ENCODE measurements at places on chromosomes 6 and 20. TPM values are rescaled to one million over a fixed set of nuclear protein-coding genes. Genes with fewer than 3 reads are reported as not detected.

The C2 gene
- 27.2 TPM for total RNA-seq

The GPSM3 gene
- 1.3 TPM for total RNA-seq

The EYS gene
- not detected for total RNA-seq

The CRIP3 gene
- total RNA-seq, result 0.26 TPM

The ERVFRD-1 gene
- total RNA-seq, result not detected

The FAM50B gene
- total RNA-seq, result 11.6 TPM

The SRF gene
- total RNA-seq, result 16.9 TPM

The HCRTR2 gene
- total RNA-seq, result not detected

The PHACTR1 gene
- 0.26 TPM for total RNA-seq

The ANKEF1 gene
- total RNA-seq, result 3.5 TPM
